ENCODE measurements at places on chromosomes 16 and 17.

DNA sequence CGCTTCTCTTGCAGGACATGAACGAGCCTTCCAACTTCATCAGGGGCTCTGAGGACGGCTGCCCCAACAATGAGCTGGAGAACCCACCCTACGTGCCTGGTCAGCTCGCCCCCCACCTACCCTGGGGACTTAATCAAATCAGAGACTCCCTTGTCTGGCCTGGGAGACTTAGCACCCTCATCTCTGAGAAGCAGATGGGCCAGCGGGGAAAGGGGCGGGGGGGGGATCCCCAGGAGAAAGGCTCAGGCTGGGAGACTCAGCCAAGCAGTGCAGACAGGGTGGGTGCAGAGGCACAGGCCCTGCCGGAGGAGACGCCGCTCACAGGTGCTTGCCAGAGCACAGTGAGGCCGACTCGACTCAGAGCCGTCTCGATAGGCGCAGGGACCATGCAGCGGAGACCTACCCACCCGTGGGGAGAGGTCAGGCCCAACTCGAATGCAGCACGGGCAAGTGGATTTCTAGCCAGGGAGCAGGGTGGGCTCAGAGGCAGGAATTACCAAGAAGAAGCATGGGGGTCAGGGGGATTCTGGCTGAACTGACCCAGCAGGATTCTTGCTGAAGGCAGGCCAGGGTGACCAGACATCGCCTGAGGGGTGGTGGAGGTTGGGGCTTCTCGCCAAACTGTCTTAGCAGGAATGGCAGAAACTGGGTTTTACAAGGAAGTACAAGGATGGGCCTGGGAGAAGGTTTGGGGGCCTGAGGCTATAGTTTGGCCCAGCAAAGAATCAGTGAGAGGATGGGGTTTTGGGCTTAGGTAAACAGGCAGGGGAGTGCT is 9.7 kb downstream of the GAA start:
- DNase-seq: no peak

DNA sequence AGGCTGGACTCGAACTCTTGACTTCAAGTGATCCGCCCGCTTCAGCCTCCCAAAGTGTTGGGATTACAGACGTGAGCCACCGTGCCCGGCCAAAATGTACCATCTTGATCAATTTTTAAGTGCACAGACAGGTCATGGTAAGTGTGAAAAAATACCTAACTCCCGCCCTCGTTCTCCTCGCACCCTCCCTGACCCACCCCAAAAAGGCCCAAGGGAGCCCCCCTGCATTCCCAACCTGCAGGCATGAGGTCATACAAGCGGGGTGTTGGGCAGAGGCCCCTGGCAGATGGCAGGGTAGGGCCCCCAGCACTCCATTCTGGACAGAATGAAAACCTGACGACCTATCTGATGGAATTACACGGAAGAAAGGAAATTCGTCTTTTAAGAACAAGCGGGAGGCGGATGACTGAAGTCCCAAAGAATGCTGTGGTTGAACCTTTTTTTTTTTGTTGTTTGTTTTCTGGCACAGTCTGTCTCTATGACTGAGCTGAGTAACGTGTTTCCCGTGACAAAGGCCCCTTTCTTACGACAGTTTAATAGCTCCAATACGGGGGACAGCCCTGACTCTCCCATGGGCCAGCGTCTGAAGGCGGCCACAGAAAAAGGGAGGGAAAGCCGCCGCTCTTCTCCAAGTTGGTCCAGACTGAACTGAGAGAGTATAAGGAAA is 376.4 kb downstream of the SLC39A11 start:
- no peak for DNase-seq

DNA sequence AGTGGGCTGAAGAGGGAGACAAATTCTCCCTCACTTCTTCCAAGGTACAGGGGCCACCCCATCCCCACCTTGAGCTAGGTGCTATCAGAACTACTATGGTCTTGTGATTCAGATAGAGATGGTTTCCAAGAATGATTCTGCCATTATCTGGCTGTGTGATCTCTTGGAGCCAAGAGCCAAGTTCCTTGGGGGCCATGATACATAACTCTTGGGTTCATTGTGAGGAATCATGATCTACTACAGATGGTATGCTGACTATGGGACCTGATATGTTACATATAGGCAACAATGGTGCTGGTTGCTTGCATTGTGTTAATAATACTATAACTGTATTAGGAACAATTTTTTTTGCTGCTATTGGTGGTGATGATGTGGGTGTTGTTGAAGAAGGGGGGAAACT is 45.7 kb downstream of the DYNLRB2 start:
- no peak for DNase-seq

DNA sequence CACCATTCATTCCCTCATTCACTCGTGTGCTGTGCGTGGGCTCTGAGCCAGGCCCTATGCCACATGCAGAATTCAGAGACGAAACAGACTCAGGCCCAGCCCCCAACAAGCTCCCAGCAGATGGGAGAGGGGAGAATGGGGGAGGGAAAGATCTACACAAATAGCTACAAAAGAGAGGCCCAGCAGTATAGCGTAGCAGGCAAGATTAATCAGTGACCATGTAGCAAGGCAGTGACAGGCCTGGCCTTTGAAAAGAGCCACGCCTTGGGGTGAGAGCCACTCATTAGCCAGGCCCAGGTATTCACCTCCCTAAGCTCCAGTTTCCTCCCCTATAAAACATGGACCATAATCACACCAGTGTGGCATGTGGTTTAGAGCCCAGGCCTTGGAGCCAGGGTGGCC is 16.4 kb upstream of the KRT19 start:
- no peak for DNase-seq

DNA sequence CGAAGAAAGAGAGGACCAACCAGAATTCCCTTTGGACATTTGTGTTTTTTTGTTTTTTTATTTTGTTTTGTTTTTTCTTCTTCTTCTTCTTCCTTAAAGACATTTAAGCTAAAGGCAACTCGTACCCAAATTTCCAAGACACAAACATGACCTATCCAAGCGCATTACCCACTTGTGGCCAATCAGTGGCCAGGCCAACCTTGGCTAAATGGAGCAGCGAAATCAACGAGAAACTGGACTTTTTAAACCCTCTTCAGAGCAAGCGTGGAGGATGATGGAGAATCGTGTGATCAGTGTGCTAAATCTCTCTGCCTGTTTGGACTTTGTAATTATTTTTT is 3.6 kb downstream of the SOX9 start:
- DNase-seq: no peak

GRCh38 chr17:48612456-48612853 is 1.6 kb upstream of the HOXB7 start:
- DNase-seq: no peak

DNA sequence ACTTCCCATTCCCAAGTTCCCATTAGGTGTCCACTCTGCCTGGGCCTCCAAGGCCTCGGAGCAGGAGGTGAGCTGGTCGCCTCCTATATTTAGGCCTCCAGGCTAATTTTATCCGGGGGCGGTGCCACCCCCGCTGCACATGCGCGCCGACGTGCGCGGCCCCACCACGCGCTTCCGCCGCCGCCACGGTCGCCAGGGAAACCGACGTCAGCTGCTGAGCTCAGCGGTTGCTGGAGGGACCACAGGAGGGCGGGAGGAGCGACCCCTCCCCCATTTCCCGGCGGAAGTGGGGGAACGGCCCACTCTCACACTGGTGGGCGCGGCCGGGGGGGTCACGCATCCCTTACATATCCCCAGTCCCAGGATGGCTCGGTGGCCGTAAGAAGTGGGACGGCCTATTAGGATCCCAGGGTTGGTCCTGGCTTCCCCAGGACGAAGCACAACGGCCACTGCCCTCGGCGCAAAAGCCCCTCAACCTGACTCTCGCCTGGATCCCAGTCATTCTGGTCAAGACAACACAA is 1.0 kb downstream of the PER1 start:
- DNase-seq: peak; percentile 79

DNA sequence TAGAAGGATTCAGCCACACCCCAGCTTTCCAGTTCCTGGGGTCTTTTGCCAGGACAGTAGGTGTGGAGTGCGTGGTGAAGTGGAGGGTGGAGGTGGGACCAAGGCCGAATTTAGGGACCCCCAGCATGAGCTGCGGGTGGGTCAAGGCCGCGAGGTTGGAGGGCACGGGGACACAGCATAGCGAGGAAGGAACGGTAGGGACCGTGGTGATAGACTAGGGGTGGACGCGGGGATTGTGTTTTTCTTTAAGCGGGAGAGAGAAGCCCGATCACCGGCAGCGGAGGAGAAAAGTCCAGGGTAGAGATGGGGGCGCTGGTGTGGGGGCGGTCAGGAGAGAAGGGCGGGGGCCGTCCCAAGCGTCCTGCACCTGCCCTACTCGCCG is 261 bp upstream of the B4GALNT2 start:
- no peak for DNase-seq
